Chondrocyte (in vitro differentiated cells): ENCODE measurements at places on chromosomes 1 and 21. TPM values are rescaled to one million over a fixed set of nuclear protein-coding genes. Genes with fewer than 3 reads are reported as not detected.
A peak's percentile ranks its signal among the peaks of the same experiment; 100 is the strongest.

Gene FYB2
- 0.10 TPM in 1 of 3 replicates, not detected in the others for total RNA-seq

GRCh38 chr21:20276954-20277353 lies 721.3 kb upstream of the NCAM2 start:
- H3K27me3 ChIP-seq, result no peaks in the 10 kb centered on the region
- DNase-seq, result no peak
- H3K27ac ChIP-seq, result no peak overlapping the region
- no peak overlapping the region for H3K4me3 ChIP-seq

GRCh38 chr1:162470216-162470615 lies 27.4 kb upstream of the UHMK1 start:
- no peak for DNase-seq
- H3K27ac ChIP-seq, result no peak overlapping the region
- H3K27me3 ChIP-seq, result peaks cover 25% of the 10 kb centered on the region
- H3K36me3 ChIP-seq, result peaks cover 2% of the 10 kb centered on the region
- no peak overlapping the region for H3K4me3 ChIP-seq
- no peaks in the 10 kb centered on the region for H3K4me1 ChIP-seq

DNA sequence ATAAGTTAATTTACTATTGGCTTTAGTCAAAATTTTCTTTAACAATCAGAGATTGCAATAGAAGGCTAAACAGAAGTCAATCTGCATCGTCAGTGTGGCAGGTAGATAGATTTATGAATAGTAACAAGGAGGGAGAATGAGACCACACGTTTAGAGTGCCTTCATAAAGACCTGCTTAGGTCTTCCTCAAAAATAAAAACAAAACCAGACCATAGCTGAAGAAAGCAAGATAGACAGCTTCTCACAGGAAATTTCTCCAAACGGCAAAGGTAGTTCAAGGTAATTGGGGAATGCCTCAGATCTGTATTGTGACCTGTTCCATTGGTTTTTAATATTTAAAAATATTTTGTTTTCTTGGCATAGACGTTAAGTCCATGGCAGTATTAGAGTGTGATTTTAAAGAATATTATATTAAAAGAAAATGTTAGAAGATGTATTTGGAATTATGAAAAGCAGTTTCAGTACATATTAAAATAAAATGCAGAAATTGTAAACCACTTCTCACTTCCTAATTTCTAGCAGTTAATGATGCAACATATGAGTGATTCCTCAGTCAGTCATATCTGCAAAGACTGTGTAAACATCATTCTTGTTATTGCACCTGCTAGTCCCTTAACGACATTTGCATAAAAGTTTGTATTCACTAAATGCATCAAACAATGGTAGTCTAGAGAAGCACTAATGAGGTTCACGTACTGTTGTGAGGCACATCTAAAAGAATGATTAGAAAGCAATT lies 278.0 kb downstream of the HLX start:
- H3K27ac ChIP-seq, result no peak overlapping the region
- H3K27me3 ChIP-seq, result peaks cover 2% of the 10 kb centered on the region
- no peak for DNase-seq
- no peaks in the 10 kb centered on the region for H3K36me3 ChIP-seq
- no peak overlapping the region for H3K4me3 ChIP-seq
- no peaks in the 10 kb centered on the region for H3K4me1 ChIP-seq

GRCh38 chr1:186187601-186188000 lies 187.5 kb downstream of the TPR start:
- no peaks in the 10 kb centered on the region for H3K27me3 ChIP-seq
- H3K4me3 ChIP-seq, result no peak overlapping the region
- peaks cover 66% of the 10 kb centered on the region for H3K4me1 ChIP-seq
- peak overlapping the region; percentile 84 for H3K27ac ChIP-seq
- DNase-seq, result no peak

Gene SMIM12
- total RNA-seq, result 39.6 to 41.4 TPM (median 40.6 TPM) in 3 replicates

GRCh38 chr1:16112596-16113555 lies 39.4 kb upstream of the FAM131C start:
- no peak overlapping the region for H3K4me3 ChIP-seq
- H3K36me3 ChIP-seq, result no peaks in the 10 kb centered on the region
- H3K27me3 ChIP-seq, result no peaks in the 10 kb centered on the region
- no peak for DNase-seq
- no peak overlapping the region for H3K27ac ChIP-seq

- H3K27me3 ChIP-seq, result no peaks in the 10 kb centered on the region
- H3K4me3 ChIP-seq, result peak overlapping the region; percentile 35
- H3K36me3 ChIP-seq, result no peaks in the 10 kb centered on the region
- H3K27ac ChIP-seq, result no peak overlapping the region
- DNase-seq, result no peak
Measured at GRCh38 chr1:244056577-244056976, 5.5 kb downstream of the ZBTB18 start.
